Stimulated activated CD8-positive, alpha-beta memory T cell treated with anti-CD3 and anti-CD28 coated beads, Interleukin-4, amount 100 ng/mL, for 1 hour (primary cell): ENCODE measurements at places on chromosomes 1 and 21.

GRCh38 chr1:204438628-204439027, 27.0 kb upstream of the PPP1R15B start:
- DNase-seq, result no peak

- DNase-seq, result no peak
Observed at GRCh38 chr1:202126426-202126825, 3.7 kb downstream of the GPR37L1 start.

GRCh38 chr1:168150283-168150682, 13.6 kb upstream of the GPR161 start:
- DNase-seq, result no peak

GRCh38 chr1:9394010-9394409, 101.3 kb downstream of the SPSB1 start:
- DNase-seq, result no peak

DNA sequence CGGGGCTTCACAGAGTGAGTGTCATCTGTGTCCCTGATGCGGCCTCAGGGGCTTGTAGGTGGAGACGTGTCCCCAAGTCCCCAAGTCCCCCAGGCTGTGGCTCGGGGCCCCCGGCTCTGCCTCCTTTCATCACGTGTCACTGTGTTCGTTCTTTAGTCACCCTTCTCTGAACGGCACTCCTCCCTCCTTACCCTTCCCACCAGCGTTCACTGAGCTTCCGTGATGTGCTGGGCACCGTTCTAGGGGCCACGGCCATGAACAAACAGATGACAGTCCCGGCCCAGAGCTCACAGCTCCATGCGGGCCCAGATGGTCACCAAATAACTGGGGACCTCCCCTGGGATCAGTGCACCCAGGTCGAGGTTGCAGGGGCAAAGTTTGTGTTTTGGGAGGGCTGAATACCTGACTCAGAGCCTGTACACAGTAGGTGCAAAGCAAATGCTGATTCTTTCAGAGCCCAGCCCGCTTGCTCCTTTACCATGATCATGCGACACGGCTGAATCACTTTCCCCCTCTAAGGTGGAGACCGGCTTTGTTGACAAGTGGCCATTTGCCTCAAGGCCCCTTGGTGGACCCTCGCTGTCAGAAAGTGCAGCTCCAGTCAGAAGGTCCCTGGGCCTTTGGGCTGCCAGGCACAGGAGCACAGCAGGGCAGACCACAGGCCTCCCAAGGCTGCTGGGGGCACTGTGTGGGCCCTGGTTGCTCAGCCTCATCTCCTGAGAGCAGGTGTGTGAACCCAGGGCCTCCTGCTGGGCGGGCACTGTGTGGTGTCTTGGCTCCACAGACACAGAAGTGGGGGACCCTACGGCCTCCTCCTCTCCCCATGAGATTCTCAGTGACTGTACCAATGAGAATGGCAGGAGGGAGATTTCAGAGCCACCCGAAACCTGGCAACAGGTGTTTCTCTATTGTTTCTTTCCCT, 592.5 kb downstream of the PTPRU start:
- no peak for DNase-seq
